ENCODE measurements at places on chromosomes 13 and 19.

DNA sequence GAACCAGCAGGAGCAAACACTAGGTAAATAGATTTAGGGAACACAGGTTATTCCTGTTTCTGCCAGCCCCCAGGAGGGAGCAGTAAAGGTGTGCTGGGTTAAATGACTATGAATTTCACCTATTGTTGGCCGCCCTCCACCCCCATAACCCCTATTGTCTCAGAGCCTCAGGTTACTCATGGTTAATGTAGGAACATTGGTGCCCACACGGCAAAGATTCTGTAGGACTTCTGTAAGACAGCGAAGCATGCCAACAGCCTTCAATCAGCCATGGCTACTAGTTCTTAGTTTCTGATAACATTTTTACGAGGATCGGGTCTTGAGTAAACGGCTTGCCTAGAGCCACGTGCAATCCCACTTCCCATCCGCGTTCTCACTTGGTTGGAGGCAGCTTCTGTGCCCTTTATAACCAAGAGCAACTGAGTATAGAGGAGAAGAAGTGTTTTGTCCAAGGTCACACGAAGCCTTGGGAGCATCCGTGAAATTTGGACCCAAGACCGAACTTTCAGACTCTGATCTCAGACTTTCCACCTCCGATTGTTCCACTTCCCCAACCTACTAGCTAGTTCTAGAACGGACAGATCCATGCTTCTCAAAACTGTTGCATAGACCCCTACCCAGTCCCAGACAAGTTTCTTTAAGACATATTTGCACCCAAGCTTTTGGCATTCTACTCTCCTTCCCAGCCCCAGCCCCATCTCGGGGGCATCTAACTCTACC, 5.1 kb upstream of the CACNG8 start:
- DNase-seq = no peak

- no peak for DNase-seq
These were observed 49.6 kb upstream of the MED4 start for GRCh38 chr13:48144413-48145035.

DNA sequence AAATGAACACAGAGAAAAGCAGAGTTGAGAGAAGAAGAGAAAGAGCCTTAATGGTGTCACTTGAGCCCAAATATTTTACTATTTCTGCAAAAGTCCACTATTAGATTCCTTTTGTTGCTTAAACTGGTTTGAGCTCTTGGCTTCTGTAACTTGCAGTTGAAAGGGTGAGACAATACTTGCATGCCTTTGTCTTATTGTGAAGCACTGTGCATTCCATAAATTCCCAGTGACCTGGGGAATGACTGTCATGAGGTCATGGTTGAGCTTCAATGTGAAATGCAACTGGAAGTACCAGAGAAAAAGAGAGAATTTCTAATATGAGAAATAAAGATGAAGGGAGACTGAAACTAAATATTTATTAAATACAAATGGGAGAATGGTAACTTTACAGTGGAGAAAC, 310.9 kb downstream of the TDRD3 start:
- DNase-seq = no peak

DNA sequence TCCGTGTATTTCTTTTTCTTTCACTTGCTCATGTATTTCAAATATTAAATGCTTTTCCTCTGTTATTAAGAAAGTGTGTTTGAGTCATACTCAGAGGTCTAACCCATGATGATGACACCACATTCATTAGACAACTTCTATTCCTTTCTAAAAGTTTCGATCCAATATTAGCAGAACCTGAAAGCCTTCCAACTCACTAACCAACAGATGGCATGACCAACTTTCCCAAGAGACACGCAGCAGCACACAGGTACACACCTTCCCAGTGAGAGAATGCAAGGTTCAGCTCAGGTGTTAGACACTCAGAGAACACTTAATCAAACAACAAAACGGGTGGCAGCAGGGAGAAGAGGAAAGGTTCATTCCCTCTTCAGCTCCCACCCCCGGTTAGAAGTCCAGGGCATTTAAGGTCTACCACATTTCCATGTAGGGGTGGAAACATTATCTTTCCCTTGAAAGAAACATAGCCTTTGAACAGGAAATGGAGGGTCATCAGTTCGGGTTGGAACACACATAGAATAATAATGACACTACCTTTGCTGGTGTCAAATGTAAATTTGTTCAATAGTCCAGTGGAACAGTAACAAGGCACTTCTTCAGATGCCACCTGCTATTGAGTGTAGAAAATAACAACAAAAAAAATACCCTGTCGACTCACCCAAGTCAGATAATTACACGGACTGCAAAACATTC, 404.2 kb downstream of the COG6 start:
- no peak for DNase-seq

GRCh38 chr19:10260141-10260584, 8.1 kb downstream of the MRPL4 start:
- DNase-seq = peak; percentile 35

DNA sequence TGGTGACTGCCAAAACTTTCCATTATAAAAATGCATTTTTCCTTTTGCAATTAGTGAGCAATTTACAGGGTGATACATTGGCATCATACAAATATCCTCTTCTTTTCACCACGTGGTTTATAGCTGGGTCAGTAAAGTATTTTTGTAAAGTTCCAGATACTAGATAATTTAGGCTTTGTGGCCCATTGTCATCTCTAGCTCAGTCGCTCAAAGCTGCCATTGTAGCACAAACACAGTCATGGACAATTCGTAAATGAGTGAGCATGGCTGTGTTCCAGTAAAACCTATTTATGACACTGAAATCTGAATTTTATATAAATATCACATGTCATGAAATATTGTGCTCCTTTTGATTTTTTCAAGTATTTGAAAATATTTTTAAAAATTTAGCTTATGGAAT, 162.9 kb downstream of the USP12 start:
- DNase-seq = no peak

DNA sequence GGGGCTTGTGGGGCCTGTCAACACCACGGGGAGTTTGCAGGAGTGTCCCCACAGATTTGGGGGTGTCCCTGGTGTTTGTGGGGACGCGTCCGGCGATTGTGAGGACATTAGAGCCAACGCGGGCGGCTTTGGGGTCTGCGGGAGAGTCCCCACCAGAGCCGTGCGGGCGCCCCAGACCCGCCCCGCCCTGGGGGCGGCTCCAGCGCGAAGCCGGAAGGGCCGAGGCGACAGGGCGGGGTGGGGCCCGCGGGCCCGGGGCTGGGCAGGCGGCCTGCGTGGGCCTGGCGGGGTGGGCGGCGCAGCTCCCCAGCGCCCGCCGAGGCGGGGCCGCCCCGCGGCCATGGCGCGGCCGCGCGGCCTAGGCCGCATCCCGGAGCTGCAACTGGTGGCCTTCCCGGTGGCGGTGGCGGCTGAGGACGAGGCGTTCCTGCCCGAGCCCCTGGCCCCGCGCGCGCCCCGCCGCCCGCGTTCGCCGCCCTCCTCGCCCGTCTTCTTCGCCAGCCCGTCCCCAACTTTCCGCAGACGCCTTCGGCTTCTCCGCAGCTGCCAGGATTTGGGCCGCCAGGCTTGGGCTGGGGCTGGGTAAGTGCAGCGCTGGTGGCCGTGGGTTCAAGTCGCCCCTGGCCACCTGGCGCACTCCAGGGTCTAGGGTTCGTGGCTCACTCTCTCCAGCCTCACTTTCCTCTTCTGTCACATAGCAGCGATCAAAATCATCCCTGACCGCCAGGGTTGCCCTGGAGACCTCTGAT, 10.3 kb downstream of the PDE4A start:
- DNase-seq = peak; percentile 35

GRCh38 chr19:7789447-7789846, 26.4 kb downstream of the CLEC4M start:
- no peak for DNase-seq

DNA sequence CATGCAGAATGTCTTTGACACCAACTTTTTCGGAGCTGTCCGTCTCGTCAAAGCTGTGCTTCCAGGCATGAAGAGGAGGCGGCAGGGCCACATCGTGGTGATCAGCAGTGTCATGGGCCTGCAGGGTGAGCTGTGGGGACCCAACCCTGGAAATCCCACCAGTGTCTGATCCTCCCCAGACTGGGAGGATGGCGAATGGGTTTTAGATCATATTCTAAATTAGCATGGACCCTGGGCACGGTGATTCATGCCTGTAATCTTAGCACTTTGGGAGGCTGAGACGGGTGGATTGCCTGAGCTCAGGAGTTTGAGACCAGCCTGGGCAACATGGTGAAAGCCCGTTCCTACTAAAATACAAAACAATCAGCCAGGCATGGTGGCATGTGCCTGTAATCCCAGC, 5.5 kb downstream of the RDH8 start:
- no peak for DNase-seq

- DNase-seq = peak; percentile 26
These were observed 44.0 kb downstream of the WDFY2 start for GRCh38 chr13:51628059-51628852.

- peak; percentile 64 for DNase-seq
These were observed 13.0 kb downstream of the PGLYRP1 start for GRCh38 chr19:46009530-46010510.

- DNase-seq = peak; percentile 48
These were observed 469 bp downstream of the ABHD17A start for GRCh38 chr19:1884719-1885334.

- peak; percentile 80 for DNase-seq
These were observed 9.3 kb downstream of the MPND start for GRCh38 chr19:4352701-4353121.

DNA sequence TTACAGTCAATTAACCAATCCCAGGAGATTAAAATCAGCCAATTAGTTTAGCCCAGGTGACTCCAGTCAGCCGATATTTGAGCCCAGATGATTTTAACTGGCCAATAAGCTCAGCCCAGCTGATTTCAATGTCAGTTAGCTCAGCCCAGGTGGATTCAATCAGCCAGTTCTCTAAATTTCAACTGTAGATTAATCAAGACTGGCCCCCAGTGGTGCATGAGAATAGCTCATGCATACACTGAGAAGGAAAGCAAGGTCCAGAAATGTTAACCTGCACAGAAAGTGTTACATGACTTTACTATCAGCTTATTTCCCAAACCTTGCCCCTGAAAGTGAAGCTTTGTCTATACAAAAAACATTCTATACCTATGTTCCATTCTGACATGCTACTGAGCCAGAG, 55.4 kb upstream of the ZNF724 start:
- peak; percentile 9 for DNase-seq

- no peak for DNase-seq
These were observed 2.0 kb upstream of the ZBTB45 start for GRCh38 chr19:58521651-58522050.

DNA sequence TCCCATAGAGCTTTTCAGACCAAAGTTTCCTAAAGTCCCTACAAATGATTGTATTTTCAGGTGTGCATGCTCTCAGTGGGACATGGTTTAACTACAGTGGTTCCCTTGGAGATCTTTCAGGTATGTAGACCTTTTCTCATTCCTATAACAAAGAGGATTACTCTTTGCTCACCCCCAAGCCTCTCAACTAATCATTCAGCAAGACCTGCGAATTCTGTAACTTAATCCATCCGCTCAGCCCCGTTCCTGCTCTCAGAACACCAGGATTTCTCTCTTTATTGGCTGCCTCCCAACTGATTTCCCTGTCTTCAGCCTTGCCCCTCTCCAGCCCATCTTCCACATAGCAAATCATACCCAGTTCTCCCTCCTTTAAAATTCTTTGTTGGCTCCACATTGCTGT, 253.6 kb downstream of the MTUS2 start:
- no peak for DNase-seq

DNA sequence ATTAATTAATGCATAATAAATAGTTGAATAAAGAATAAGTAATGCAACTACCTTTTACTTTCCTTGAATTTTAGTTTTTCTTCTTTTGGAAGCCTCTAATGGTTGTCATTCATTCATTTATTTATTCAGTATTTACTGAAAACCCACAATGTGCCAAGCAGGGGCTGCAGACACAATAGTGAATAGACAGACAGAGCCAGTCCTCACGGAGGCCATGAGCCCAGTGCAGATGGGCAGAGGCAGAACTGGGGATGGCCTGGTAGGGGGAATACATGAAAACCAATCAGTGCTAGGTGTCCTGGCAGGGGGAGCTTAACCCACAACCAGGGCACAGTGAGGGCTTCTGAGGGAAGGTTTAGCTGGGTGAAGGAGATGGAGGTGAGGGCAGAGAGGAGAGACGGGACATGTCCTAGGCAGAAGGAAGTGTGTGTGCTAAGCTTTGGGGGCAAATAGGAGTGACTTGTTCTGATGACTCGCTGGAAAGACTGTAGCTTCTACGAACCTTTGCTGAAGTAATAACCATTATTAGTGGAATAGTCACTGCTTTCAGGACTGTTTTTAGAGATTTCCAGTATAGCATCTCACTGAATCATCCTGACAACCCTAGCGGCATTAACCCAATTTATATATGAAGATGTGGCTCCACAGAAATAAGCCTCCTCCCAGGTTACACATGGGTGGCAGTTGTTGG, 55.9 kb downstream of the ERCC5 start:
- DNase-seq = peak; percentile 39

DNA sequence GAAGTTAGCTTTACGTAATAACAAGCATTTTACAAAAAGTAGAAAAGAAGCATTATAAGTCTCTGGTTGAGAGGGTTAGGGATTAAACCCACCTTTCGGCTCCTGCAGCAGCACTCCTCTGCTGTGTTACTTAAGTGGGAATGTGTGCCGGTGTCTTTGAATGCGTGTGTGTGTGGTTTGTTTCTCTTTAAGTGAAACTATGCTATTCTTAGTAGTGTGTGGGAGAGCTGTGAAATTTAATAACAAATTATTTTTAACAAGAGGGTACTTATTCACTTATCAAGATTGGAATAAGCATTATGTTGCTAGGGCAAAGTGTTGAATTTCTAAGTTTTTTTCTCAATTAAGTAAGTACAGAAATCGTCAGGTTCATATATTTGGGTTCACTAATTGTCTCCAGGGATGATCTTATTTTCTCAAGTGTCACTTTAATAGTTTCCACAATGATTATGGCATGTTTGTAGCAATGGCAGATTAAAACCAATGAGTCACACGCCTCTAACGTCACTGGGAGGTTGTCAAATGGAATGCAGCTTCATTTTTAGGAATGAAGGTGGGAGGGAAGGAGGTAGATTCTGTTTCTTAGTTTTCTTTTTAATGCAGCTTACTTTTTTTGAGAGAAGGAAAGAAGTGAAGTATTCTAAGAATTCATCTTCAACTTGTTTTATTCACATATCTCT, 151.3 kb downstream of the LMO7 start:
- peak; percentile 53 for DNase-seq

GRCh38 chr19:53254411-53255341, at the start of gene ZNF677:
Gene ZNF677, minus strand, starts transcription at chr19:53254873. Its CDS starts 3,323 bp downstream, at chr19:53251550.
- peak; percentile 86 for DNase-seq

GRCh38 chr13:34547929-34548328, 394.1 kb upstream of the NBEA start:
- DNase-seq = no peak

Data from ELR (cell line).